Hematopoietic multipotent progenitor cell treated with erythropoietin and hydrocortisone succinate and interleukin-3 and kit ligand, for 6 days (in vitro differentiated cells): ENCODE measurements at places on chromosomes 2 and 18.

GRCh38 chr2:43879261-43879660, 40.5 kb downstream of the ABCG8 start:
- DNase-seq = no peak

GRCh38 chr18:29855637-29856036, 1186.9 kb downstream of the DSC3 start:
- DNase-seq = no peak

- no peak for DNase-seq
These were observed 141.6 kb upstream of the TTC39C start for GRCh38 chr18:23872701-23873550.

DNA sequence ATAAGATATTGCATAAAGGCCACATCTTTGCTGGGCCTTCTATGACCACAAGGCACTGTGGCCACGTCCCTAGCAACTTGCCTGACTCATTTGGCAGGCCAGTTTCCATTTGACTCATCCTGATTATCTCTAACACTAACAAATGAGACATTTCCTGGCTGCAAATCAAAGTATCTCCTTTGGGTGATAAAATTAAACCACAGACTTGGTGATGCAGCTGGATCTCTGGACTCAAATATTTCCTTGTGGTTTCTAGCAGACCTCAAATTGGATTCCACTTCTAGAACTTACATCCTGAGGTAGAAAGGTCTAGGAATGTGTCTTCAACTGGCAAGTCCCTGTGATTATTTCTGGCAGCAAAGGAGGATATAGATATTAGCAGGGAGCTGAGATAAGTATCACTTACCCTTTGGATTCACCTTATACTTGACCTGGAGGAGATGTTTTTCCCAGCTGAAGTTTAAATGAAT, 167.9 kb upstream of the NXPH2 start:
- DNase-seq = no peak

DNA sequence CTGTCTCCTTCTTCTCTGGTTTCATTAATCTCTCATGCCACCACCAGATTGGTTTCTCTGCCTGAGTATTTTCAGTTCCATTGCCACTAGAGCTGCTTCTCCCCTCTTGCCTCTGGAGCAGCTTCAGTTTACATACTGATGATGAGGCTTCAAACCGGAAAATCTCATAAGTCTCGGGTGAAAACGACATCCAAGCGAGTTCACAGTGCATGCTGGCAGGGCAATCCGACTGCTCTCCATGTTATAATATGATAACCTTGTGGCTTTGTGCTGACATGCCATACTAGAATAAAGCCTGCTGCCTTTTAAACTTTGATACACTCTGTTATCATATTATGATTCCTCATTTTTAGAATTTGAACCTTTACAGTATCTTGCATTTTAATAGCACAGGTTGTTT, 153.5 kb downstream of the PRPF40A start:
- DNase-seq = no peak

DNA sequence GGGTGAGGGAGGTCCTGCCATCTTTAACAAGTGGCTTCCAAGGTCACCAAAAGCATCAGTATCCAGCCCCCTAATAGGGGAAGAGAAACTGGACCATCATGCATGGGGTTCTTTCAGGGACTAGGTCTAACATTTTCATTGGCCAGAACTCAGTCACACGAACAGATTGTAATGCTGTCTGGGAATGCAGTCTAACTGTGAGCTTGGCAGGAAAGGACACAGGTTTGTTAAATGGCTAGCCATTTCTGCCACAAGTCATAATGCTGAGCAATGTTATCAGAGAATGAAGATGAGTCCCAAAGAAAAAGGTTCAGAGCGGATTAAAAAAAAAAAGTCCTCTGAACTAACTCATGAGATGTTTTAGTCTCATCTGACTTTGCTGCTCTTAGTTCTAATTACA, 70.9 kb upstream of the TNP1 start:
- no peak for DNase-seq

DNA sequence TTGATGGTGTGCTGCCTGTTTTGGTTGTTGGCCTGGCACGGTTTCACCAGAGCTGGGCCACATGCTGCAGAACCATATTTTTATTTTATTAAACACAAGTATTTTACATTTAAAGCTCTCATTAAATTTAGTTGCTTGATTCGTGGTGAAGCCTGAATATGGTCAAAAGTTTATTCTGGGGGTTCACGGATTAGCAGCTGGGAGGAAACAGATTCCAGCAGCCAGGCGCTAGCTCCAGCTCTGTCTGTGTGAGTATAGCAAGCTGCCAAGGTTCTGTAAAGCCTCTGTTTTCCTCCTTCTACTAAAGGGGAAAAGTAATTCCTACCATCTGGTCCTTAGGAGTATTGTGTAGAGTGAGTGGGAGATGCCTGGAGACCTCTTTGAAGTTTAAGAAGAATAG, 22.5 kb downstream of the GATA6 start:
- DNase-seq = no peak

DNA sequence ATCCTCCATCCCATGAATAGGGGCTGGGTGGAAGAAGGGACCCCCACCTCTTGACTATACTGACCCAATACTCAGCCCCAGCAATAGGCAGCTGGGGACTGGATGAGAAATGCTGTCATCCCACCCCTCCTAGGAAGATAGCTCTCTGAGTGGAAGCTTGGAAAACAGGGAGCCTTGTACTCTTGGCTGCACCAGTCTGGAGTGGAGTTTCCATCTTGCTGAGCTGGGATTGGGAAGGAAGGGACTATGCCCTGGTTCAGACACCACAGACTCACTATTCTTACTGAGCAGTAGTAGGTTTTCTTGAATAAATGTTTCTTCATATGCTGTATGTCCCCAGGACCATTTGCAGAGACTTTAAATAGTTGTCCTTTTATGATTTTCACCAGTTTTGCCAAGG, 7.4 kb downstream of the DCAF17 start:
- DNase-seq = no peak
